ENCODE measurements at places on chromosomes 16 and 17. TPM values are rescaled to one million over a fixed set of nuclear protein-coding genes. Genes with fewer than 3 reads are reported as not detected.

DNA sequence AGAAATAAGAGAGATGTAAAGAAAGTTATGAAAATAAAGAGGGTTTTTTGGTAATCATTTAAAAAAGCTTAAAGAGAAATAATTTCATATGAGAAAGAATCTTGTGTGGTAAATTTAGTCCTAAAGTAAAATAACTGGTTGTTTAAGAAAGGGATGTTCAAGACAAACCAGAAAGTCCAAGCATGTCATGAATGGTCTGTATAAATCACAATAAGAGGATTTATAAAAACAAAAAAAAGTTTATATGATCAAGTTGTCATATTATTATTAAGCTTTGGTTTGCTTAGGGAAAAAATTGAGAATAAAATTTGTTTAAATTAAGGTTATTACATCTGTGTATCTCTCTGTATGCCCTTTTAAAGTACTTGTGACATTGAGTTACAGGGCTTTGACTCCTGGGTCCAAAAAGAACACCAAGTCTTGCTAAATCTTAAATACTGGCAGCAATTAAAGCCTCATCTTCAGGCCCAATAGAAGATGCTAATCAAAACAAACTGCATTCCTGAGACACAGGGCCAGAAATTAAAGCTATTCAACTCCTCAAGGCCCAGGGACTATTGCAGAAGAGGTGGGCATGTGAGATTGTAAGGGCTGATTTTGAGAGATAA lies 15.6 kb upstream of the TRIM25 start:
- no peak for DNase-seq
- no peak overlapping the region for H3K4me3 ChIP-seq
- no peak overlapping the region for H3K27ac ChIP-seq
- no peaks in the 10 kb centered on the region for H3K36me3 ChIP-seq
- H3K4me1 ChIP-seq, result no peaks in the 10 kb centered on the region

The IKZF3 gene
- not detected for total RNA-seq

GRCh38 chr17:78397681-78398101 lies 19.2 kb downstream of the PGS1 start:
- H3K27me3 ChIP-seq, result no peaks in the 10 kb centered on the region
- H3K4me3 ChIP-seq, result no peak overlapping the region
- H3K27ac ChIP-seq, result no peak overlapping the region
- H3K36me3 ChIP-seq, result no peaks in the 10 kb centered on the region
- H3K4me1 ChIP-seq, result no peaks in the 10 kb centered on the region

GRCh38 chr17:5553479-5553878 lies 30.8 kb downstream of the NLRP1 start:
- no peaks in the 10 kb centered on the region for H3K4me1 ChIP-seq
- H3K4me3 ChIP-seq, result no peak overlapping the region
- H3K27me3 ChIP-seq, result no peaks in the 10 kb centered on the region
- no peak for DNase-seq

The NPIPB2 gene
- 5.5 TPM for total RNA-seq

The PRSS27 gene
- 1.4 TPM for total RNA-seq

The ARL6IP1 gene
- 239 TPM for total RNA-seq

GRCh38 chr16:72060405-72060804 lies 2.6 kb upstream of the HPR start:
- DNase-seq, result no peak
- no peaks in the 10 kb centered on the region for H3K36me3 ChIP-seq

DNA sequence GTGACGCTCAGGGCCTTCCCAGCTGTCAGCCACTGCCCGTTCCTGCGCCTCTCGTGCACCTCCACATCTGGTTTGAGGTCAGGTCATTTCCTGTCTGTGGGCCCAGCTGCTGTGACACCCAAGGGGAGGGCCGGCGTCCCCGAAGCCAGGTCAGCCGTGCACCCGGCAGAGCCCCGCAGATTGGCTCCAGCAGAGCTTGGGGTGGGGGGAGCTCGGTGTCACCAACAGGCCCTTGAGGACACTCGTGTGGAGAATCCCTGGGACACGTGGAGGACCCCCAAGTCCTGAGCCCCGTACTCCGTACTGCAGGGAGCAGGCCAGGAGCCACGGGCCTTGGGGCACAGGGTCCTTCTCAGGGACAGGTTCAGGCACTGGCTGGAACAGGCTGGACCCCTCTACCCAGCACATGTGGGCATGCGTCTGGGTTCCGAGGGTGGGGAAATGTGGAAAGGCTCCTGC lies 4.8 kb downstream of the SPATA2L start:
- no peak for DNase-seq
- peaks cover 10% of the 10 kb centered on the region for H3K4me1 ChIP-seq
- H3K36me3 ChIP-seq, result no peaks in the 10 kb centered on the region

The PDIA2 gene
- total RNA-seq, result 0.08 TPM

The GALR2 gene
- total RNA-seq, result 0.60 TPM

The DRC3 gene
- total RNA-seq, result 1.1 TPM

GRCh38 chr16:46732561-46732960 lies 15.6 kb downstream of the MYLK3 start:
- H3K27ac ChIP-seq, result no peak overlapping the region
- H3K4me1 ChIP-seq, result no peaks in the 10 kb centered on the region
- no peak for DNase-seq
- H3K36me3 ChIP-seq, result no peaks in the 10 kb centered on the region
- no peaks in the 10 kb centered on the region for H3K27me3 ChIP-seq

DNA sequence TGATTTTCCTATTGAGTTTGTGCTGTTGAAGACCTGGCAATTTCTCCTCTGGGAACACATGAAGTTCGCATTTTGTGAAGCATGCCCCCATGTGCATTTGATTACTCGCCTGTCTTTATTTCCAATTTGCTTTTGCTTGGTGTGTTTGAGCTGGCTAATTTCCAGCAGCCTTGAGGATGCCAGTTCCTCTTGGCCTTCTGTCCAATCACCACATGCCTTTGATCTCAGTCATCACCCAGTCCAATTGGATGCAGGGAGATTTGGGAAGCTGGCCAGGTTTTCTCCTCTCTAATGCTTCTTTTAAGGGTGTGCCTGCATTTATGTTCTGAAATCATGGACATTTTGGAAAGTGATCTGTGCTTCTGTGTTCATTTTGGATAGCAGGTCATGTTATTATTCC lies 3.8 kb upstream of the TMEM100 start:
- peak; percentile 68 for DNase-seq
- no peaks in the 10 kb centered on the region for H3K27me3 ChIP-seq
- H3K4me3 ChIP-seq, result no peak overlapping the region

DNA sequence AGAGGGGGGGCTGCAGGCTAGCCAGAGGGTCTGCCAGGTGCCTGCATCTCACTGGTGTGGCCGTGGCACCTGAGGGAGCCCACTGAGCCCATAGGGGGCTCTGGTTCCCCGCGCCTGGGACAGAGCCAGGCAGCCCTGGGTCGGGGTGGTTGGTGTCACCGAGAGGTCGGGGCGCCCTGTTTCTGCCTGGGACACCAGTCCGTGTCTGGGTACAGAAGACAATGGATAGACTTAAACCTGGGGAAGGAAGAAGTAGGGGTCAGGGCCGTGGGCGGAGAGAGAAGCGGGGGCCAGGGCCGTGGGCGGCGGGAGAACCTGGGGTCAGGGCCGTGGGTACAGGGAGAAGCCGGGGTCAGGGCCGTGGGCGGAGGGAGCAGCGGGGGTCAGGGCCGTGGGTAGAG lies 3.0 kb downstream of the RFNG start:
- DNase-seq, result no peak
- no peak overlapping the region for H3K27ac ChIP-seq
- no peak overlapping the region for H3K4me3 ChIP-seq
- no peaks in the 10 kb centered on the region for H3K27me3 ChIP-seq

The EPX gene
- total RNA-seq, result not detected

The CDH11 gene
- 289 TPM for total RNA-seq

- H3K27ac ChIP-seq, result no peak overlapping the region
- no peaks in the 10 kb centered on the region for H3K36me3 ChIP-seq
- H3K4me3 ChIP-seq, result no peak overlapping the region
- H3K4me1 ChIP-seq, result no peaks in the 10 kb centered on the region
- DNase-seq, result peak; percentile 48
Observed at GRCh38 chr16:28166394-28167208, 45.2 kb downstream of the XPO6 start.

GRCh38 chr16:2253293-2253692 lies 1.9 kb upstream of the ECI1 start:
- no peaks in the 10 kb centered on the region for H3K36me3 ChIP-seq
- peaks cover 14% of the 10 kb centered on the region for H3K4me1 ChIP-seq
- DNase-seq, result no peak
- H3K4me3 ChIP-seq, result no peak overlapping the region
- no peaks in the 10 kb centered on the region for H3K27me3 ChIP-seq

GRCh38 chr17:80917716-80918560 lies 73.7 kb upstream of the CHMP6 start:
- H3K27me3 ChIP-seq, result no peaks in the 10 kb centered on the region
- H3K4me1 ChIP-seq, result no peaks in the 10 kb centered on the region
- no peaks in the 10 kb centered on the region for H3K36me3 ChIP-seq
- H3K4me3 ChIP-seq, result no peak overlapping the region
- H3K27ac ChIP-seq, result no peak overlapping the region

The FBXW10B gene
- total RNA-seq, result 0.68 TPM

The CCDC200 gene
- not detected for total RNA-seq
